CD4-positive, alpha-beta memory T cell (primary cell): ENCODE measurements at places on chromosomes 2 and 18.

DNA sequence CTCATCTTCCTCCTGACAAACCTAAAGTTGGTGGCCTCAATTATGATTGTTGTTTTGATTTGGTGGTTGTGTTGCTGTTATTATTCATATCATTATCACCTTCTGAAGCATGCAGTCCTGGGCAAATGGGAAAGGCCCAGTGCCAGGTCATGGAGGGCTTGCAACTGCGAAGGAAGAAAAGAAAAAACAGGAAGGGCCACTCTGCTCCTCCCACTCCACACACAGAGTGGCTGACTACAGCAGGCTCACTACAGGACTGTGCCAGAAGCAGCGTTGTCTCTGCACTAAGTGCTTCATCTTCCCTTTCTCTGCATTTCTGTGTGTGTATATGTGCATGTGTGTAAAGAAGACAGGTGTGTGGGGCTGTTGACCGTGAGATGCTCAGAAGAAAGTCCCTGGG, 231.9 kb downstream of the ANKRD30B start:
- no peaks in the 10 kb centered on the region for H3K36me3 ChIP-seq

DNA sequence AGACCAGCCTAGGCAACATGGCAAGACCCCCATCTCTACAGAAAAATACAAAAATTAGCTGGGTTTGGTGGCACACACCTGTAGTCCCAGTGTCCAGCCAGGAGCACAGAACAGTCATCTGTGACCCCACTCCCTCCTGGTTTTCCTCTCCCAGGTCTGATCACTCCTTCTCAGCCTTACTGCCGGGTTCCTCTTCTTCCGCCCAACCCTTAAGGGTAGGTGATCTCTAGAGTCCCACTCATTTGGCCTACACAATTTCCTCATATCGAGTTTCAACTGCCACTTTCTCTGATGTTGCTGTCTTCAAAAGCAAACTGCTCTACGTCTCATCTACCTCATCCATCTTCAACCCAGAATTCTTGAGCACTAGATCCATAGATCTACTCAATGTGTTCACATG, 13.4 kb upstream of the MAT2A start:
- H3K27ac ChIP-seq, result no peak overlapping the region
- H3K36me3 ChIP-seq, result no peaks in the 10 kb centered on the region
- no peak for DNase-seq
- H3K4me3 ChIP-seq, result no peak overlapping the region

DNA sequence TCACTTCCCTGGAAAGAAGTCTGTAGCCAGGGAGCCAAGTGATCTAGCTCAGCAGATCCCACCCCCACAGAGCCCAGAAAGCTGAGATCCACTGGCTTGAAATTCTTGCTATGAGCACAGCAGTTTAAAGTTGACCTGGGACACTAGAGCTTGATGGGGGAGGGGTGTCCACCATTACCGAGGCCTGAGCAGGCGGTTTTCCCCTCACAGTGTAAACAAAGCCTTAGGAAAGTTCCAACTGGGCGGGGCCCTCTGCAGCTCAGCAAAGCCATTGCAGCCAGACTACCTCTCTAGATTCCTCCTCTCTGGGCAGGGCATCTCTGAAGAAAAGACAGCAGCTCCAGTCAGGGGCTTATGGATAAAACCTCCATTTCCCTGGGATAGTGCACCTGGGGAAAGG, 887.2 kb upstream of the LRATD1 start:
- H3K4me3 ChIP-seq, result no peak overlapping the region
- no peaks in the 10 kb centered on the region for H3K4me1 ChIP-seq
- no peak for DNase-seq
- H3K36me3 ChIP-seq, result no peaks in the 10 kb centered on the region

DNA sequence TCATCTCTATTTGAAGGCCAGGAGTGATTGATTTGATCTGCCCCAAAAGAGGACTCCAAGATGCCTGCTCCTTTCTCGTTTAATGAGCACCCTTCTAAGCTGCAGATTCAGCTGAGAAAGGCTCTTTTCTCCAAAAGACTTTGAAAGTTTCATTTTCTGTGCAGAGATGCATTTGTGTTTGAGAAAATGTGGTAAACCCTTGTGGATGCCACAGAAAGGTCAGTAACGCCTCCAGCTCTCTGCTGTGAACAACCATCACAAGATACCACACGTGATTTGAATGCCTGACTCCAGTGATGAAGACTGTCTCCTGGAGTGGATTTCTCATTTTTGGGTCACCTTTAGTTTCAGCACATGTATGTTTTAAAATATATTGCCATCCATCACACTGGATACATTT, 35.0 kb upstream of the CCDC85A start:
- H3K4me3 ChIP-seq, result no peak overlapping the region
- no peaks in the 10 kb centered on the region for H3K27me3 ChIP-seq
- no peak overlapping the region for H3K27ac ChIP-seq
- H3K36me3 ChIP-seq, result no peaks in the 10 kb centered on the region

GRCh38 chr2:143501106-143501676, 372.0 kb downstream of the ARHGAP15 start:
- no peak overlapping the region for H3K27ac ChIP-seq
- peaks cover under 1% of the 10 kb centered on the region for H3K4me1 ChIP-seq
- peaks cover 15% of the 10 kb centered on the region for H3K36me3 ChIP-seq
- H3K27me3 ChIP-seq, result no peaks in the 10 kb centered on the region
- no peak overlapping the region for H3K4me3 ChIP-seq
